ENCODE measurements at places on chromosomes 1 and 21. TPM values are rescaled to one million over a fixed set of nuclear protein-coding genes. Genes with fewer than 3 reads are reported as not detected.

DNA sequence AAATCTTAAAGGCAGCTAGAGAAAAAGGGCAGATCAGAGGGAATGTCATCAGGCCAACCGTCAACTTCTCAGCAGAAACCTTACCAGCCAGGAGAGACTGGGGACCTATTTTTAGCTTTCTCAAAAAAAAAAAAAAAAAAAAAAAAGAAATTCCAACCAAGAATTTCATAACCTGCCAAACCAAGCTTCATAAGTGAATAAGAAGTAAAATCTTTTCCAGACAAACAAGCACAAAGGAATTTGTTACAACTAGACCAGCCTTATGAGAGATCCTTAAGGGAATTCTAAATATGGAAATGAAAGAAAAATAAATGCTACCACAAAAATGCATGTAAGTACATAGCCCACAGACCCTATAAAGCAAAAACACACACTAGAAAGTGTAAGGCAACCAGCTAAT, 267.7 kb downstream of the AKT3 start:
- H3K4me3 ChIP-seq, result no peak overlapping the region
- H3K36me3 ChIP-seq, result no peaks in the 10 kb centered on the region
- H3K4me1 ChIP-seq, result no peaks in the 10 kb centered on the region
- no peak overlapping the region for H3K27ac ChIP-seq
- no peak for DNase-seq

GRCh38 chr1:207813512-207813881, 61.6 kb downstream of the CD46 start:
- no peak overlapping the region for H3K27ac ChIP-seq
- no peaks in the 10 kb centered on the region for H3K27me3 ChIP-seq
- no peak overlapping the region for H3K4me3 ChIP-seq
- no peak for DNase-seq
- H3K36me3 ChIP-seq, result peaks cover 57% of the 10 kb centered on the region

SLC45A1 gene
- 1.4 TPM for polyA plus RNA-seq

DNA sequence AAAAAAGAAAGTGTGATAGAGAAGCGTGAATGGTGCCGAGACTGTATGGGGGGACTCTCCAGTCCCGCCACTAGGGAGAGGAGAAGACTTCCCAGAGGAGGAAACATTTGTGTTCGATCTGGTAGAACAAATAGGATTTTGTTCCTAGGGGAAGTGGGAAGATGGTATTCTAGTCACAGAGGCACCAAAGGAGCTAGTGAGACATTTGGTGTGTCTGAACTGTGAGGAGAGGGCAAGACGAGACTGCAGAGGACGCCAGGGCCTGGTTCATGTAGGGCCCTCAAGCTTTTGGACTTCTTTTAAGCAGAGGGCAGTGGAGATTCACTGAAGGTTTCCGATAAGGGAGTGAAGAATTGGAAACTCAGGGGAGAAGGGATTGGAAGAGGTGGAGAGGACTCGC, 2.9 kb downstream of the BTBD19 start:
- no peaks in the 10 kb centered on the region for H3K36me3 ChIP-seq
- no peaks in the 10 kb centered on the region for H3K27me3 ChIP-seq
- DNase-seq, result no peak
- no peak overlapping the region for H3K4me3 ChIP-seq
- H3K27ac ChIP-seq, result peak overlapping the region; percentile 98

- no peak overlapping the region for H3K4me3 ChIP-seq
- no peaks in the 10 kb centered on the region for H3K36me3 ChIP-seq
- DNase-seq, result no peak
- no peak overlapping the region for H3K27ac ChIP-seq
These were observed 68.2 kb upstream of the COL6A1 start for GRCh38 chr21:45913418-45913765.

LIN28A gene
- polyA plus RNA-seq, result not detected

- H3K4me3 ChIP-seq, result no peak overlapping the region
- DNase-seq, result no peak
- H3K27ac ChIP-seq, result no peak overlapping the region
- H3K27me3 ChIP-seq, result no peaks in the 10 kb centered on the region
- no peaks in the 10 kb centered on the region for H3K36me3 ChIP-seq
- no peaks in the 10 kb centered on the region for H3K4me1 ChIP-seq
These were observed 26.4 kb upstream of the SMYD3 start for GRCh38 chr1:246533371-246533905.

DNA sequence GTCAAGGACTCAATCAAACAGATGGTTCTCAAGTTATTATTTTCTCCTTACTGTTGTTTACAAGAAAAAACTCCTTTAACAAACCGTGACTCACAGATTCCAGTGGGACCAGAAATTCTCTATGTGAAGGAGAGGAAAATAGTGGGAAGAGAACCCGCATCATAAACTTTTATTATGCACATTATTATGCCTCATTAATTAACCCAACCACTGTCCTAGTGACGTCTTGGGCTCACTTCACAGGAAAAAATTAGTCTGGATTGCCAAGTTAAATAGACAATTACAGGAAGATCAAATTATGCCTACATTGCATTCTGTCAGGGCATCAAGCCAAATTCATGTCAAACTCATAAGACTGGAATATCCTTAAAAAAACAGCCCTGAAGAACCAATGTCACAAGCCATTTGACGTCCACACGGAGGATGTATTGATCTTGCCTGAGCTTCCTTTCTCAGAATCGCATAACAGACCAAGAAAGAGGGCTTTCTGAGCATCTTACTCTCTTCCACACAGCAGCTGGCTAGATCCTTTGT, 347.8 kb downstream of the DUSP10 start:
- H3K4me1 ChIP-seq, result no peaks in the 10 kb centered on the region
- H3K4me3 ChIP-seq, result no peak overlapping the region
- H3K27ac ChIP-seq, result no peak overlapping the region
- H3K27me3 ChIP-seq, result no peaks in the 10 kb centered on the region

- no peak overlapping the region for H3K4me3 ChIP-seq
- H3K27ac ChIP-seq, result no peak overlapping the region
- H3K4me1 ChIP-seq, result no peaks in the 10 kb centered on the region
- no peak for DNase-seq
- no peaks in the 10 kb centered on the region for H3K27me3 ChIP-seq
- H3K36me3 ChIP-seq, result no peaks in the 10 kb centered on the region
These were observed 200.6 kb upstream of the CACYBP start for GRCh38 chr1:174799136-174799479.

DNA sequence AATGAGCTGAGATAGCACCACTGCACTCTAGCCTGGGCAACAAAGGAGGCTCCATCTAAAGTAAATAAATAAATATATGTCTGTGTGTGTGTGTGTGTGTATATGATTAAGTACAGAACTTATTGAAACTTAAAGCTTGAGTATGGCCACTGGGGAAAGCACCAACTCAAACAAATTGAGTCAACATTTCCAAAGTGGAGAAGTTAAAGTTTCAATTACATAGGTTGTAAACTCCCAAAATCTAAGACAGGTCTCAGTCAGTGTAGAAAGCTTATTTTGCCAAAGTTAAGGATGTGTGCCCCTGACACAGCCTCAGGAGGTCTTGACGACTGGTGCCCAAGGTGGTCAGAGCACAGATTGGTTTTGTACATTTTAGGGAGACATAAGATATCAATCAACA, 458.9 kb upstream of the RGS18 start:
- no peaks in the 10 kb centered on the region for H3K36me3 ChIP-seq
- no peak for DNase-seq
- no peak overlapping the region for H3K27ac ChIP-seq
- no peak overlapping the region for H3K4me3 ChIP-seq
- no peaks in the 10 kb centered on the region for H3K27me3 ChIP-seq

KMO gene
- 0.04 TPM for polyA plus RNA-seq

TRAF5 gene
- 23.8 TPM for polyA plus RNA-seq

ACOT11 gene
- polyA plus RNA-seq, result 2.8 TPM

ATF6 gene
- polyA plus RNA-seq, result 2.2 TPM

- DNase-seq, result no peak
- H3K4me1 ChIP-seq, result peaks cover 14% of the 10 kb centered on the region
- H3K4me3 ChIP-seq, result no peak overlapping the region
- no peaks in the 10 kb centered on the region for H3K36me3 ChIP-seq
These were observed 11.6 kb downstream of the RNF223 start for GRCh38 chr1:1062348-1063163.

GRCh38 chr21:37771181-37771580, 145.1 kb downstream of the KCNJ6 start:
- H3K27me3 ChIP-seq, result no peaks in the 10 kb centered on the region
- no peak overlapping the region for H3K4me3 ChIP-seq
- H3K27ac ChIP-seq, result no peak overlapping the region
- no peak for DNase-seq

- H3K36me3 ChIP-seq, result no peaks in the 10 kb centered on the region
- H3K4me3 ChIP-seq, result no peak overlapping the region
- DNase-seq, result no peak
- peak overlapping the region; percentile 47 for H3K27ac ChIP-seq
- H3K27me3 ChIP-seq, result no peaks in the 10 kb centered on the region
These were observed 49.8 kb downstream of the NFIA start for GRCh38 chr1:61132176-61132638.

GRCh38 chr1:182735343-182735742, 51.0 kb upstream of the RGS8 start:
- H3K27ac ChIP-seq, result no peak overlapping the region
- H3K27me3 ChIP-seq, result no peaks in the 10 kb centered on the region
- H3K4me3 ChIP-seq, result no peak overlapping the region
- no peak for DNase-seq

GRCh38 chr1:36590771-36591170, 108.1 kb upstream of the CSF3R start:
- no peak overlapping the region for H3K4me3 ChIP-seq
- no peak overlapping the region for H3K27ac ChIP-seq
- H3K36me3 ChIP-seq, result no peaks in the 10 kb centered on the region
- H3K4me1 ChIP-seq, result no peaks in the 10 kb centered on the region

GRCh38 chr1:7313826-7314225, 457.3 kb upstream of the VAMP3 start:
- H3K27me3 ChIP-seq, result no peaks in the 10 kb centered on the region
- H3K4me1 ChIP-seq, result no peaks in the 10 kb centered on the region
- H3K36me3 ChIP-seq, result no peaks in the 10 kb centered on the region
- DNase-seq, result no peak
- no peak overlapping the region for H3K4me3 ChIP-seq

DNA sequence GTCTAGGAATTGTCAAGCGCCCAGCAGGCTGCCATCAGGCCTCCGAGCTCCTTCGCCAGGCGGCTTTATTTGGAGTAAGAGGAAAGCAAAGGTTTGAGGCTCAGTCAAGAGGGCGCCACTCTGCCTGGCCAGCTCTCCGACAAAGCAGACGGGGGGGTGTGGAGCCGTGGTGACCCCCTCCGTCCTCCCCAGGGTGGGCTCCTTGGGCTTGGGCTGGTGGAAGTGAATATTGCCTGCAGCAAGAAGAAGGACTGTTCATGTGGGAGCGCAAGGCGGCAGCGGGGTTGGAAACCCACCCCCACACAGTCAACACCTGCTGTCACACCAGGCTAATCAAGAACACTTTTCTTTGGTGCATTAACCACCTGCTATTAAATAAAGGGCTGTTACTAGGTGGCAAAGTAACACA, 14.6 kb downstream of the EPHX1 start:
- peak overlapping the region; percentile 24 for H3K4me3 ChIP-seq
- H3K4me1 ChIP-seq, result peaks cover 42% of the 10 kb centered on the region
- no peaks in the 10 kb centered on the region for H3K27me3 ChIP-seq
- no peaks in the 10 kb centered on the region for H3K36me3 ChIP-seq
- no peak for DNase-seq
- H3K27ac ChIP-seq, result peak overlapping the region; percentile 55

AVPR1B gene
- 1.1 TPM for polyA plus RNA-seq

DNA sequence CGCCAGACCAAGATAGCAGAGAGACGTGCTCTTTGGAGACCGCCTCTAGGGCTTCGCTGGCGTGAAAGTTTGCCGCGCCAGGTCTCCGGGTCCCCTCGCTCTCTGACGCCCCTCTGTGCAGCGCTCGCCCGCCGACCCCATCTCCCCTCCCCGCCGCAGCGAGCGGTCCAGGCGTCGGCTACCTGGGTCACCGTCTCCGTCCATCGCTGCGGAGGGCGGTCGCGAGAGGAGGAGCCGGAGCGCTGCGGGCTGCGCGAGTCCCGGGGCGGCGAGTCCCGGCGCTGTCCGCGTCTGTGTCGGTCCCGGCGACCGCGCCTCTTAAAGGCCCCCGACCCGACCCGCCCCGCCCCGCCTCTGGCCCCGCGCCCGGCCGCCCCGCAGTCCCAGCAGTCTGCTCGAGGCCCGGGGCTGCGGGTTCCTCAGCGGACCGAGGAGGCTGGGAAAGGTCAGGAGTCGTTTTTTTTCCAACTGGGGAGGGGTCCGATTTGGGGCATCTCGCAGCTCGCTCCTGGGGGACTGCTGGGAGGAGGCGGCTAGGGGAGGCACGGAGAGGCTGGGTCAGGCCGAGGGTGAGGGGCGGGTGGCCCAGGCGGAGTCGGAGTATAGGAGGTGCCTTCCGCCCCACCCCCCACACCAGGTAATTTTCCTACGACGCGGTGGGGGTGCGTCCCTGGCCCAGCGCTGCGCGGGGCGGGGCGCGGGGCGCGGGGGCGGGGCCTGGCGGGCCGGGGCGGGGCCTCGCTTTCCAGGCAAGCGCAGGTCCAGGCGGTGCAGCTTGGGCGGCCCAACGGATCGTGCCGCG, at the start of the genes FBXO2 and FBXO44:
FBXO2 (minus strand) TSS at position 293 of the 802 bp plus-strand sequence; CDS start at position 204, 89 bp downstream.
FBXO44 (plus strand) TSS at position 741 of the 802 bp plus-strand sequence. CDS start 959 bp downstream, outside the sequence.
- H3K27me3 ChIP-seq, result no peaks in the 10 kb centered on the region
- peak; percentile 84 for DNase-seq
- peaks cover 20% of the 10 kb centered on the region for H3K4me1 ChIP-seq
- peak within 1 kb of the TSS; percentile 67 for H3K4me3 ChIP-seq

THEM5 gene
- not detected for polyA plus RNA-seq

GRCh38 chr1:147579934-147580537, 38.7 kb downstream of the BCL9 start:
- no peak for DNase-seq
- no peak overlapping the region for H3K4me3 ChIP-seq
- H3K27me3 ChIP-seq, result no peaks in the 10 kb centered on the region
- H3K27ac ChIP-seq, result peak overlapping the region; percentile 1
- no peaks in the 10 kb centered on the region for H3K36me3 ChIP-seq

GRCh38 chr1:4019147-4019521, 119.1 kb upstream of the C1orf174 start:
- H3K4me3 ChIP-seq, result no peak overlapping the region
- DNase-seq, result no peak
- H3K27me3 ChIP-seq, result no peaks in the 10 kb centered on the region
- no peaks in the 10 kb centered on the region for H3K36me3 ChIP-seq

EIF3I gene
- 82.0 TPM for polyA plus RNA-seq

GRCh38 chr1:229101011-229101871, 169.7 kb upstream of the RAB4A start:
- no peaks in the 10 kb centered on the region for H3K36me3 ChIP-seq
- DNase-seq, result no peak
- H3K4me1 ChIP-seq, result peaks cover 9% of the 10 kb centered on the region
- no peaks in the 10 kb centered on the region for H3K27me3 ChIP-seq
- no peak overlapping the region for H3K4me3 ChIP-seq
- H3K27ac ChIP-seq, result no peak overlapping the region

DNA sequence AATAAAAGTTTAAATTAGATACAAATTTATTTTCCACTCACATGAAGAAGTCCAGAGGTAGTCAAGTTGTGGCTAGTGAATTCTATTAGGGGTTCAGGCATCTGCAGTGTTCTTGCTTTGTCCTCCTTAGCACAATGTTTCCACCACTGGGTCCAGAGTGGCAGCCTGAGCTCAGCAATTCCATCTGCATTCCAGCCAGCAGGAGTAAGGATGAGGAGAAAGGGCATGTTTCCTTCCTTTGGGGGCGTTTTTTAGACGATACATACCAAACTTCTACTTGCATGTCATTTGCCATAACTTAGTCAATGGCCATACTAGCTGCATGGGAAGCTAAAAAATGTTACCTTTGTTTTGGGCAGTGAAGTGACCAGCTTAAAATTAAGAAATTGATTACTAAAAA, 98.5 kb upstream of the VANGL1 start:
- no peaks in the 10 kb centered on the region for H3K36me3 ChIP-seq
- H3K27ac ChIP-seq, result no peak overlapping the region
- H3K4me1 ChIP-seq, result no peaks in the 10 kb centered on the region
- no peak overlapping the region for H3K4me3 ChIP-seq
- DNase-seq, result no peak
- no peaks in the 10 kb centered on the region for H3K27me3 ChIP-seq

FCER1G gene
- polyA plus RNA-seq, result 12.8 TPM

ZFP69B gene
- 0.85 TPM for polyA plus RNA-seq

OLIG2 gene
- polyA plus RNA-seq, result not detected

All from pancreas (tissue), 10 donors.